Natural killer cell treated with Interleukin-12 subunit alpha and Interleukin-12 subunit beta and Interleukin-15 and Interleukin-18, amount 100 ng/mL, for 72 hours (primary cell): ENCODE measurements at places on chromosomes 5 and 9.
A peak's percentile ranks its signal among the peaks of the same experiment; 100 is the strongest.

GRCh38 chr9:84698323-84698722 is 28.8 kb downstream of the NTRK2 start:
- DNase-seq, result no peak

DNA sequence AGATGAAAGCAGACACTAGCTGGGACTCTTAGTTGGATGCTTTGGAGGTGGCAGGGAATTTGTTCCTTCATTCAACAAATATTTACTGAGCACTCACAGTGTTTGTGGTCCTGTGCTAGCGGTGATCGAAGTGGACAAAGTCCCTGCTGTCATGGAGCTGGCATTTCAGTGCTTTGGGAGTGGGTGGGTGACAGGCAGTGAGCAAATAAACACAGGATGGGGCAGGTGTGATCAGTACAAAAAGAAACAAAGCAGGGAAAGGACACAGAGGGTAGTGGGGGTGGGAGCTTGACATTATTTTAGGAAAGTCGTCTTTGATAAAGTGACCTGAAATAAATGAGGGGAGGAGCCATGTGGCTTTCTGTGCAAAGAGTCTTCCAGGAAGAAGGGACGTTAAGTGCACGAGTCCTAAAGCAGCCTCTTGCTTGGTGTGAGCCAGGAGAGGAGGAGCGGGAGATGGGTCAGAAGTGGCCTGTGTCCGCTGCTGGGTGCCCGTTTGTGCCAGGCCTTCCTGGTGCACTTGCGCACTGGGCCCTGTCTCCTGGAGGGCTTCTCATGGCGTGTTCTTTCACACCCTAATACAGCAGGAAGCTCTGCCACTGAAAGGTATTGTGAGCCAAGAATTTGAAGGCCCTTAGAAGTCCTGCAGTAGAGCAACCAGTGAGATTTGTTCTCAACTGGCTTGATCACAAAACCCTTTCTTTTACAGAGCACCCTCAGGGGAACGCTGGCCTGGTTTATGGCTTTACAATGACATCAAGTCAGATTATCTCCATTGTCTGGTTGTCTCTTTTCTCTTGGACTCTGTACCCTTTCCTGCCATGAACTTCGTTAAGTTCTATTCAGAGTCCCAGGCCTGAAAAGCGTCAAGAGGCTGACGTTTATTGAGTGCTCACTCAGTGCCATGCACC is 14.8 kb downstream of the NDST1 start:
- no peak for DNase-seq

DNA sequence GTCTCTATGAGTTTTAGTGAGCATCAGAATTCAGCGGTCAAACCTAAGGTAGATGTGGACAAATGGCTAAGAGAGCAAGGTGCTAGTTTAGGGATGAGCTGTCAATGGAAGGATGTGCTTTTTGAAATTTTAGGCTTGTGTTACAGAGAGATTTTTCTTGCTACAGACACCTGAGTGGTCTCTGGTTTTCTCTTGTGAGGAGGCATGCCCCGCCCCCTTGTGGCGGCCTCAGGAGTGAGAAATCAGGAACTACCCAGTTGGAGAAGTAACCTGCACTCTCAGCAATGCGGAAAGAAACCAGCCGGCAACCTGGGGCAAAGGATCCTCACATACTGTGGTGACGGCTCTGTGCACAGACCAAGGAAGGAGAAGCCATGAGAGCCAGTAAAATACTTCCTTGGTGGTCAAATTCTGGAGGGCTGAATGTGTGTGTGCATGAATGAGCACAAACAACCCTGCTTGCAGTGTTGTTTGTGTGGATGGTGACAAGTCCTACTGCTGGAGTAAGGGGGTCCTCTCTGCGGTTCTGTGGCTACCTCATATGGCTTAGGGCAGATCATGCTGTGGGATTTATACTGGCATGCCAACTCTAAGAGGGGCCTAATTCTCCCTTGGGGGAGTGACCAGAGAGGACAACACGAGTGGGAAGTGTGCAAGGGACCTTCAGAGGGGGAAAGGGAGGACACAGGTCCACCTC is 16.7 kb upstream of the HSD17B4 start:
- peak; percentile 67 for DNase-seq

- DNase-seq, result no peak
These were observed 479.4 kb upstream of the MPDZ start for GRCh38 chr9:13758936-13759335.

- DNase-seq, result no peak
These were observed 14.7 kb downstream of the UBAC1 start for GRCh38 chr9:135946392-135946994.

DNA sequence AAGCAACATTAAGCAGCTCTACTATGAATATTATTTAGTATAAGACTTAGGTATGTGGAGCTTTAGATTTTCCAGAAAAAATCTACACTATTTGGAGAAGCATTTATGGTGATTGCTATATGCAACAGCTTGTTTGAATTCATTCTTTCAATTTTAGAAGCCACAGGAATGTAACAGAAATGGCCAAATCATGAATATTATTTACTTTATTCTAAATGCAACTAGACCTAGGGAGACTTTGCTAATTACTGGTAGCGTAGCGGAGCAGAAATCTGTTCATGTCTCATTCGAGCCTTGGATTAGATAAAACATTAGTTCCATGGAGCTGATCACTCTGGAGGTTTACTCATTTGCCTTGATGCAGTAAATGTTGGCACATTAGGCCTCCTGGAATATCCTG is 290.2 kb downstream of the ZNF608 start:
- no peak for DNase-seq

DNA sequence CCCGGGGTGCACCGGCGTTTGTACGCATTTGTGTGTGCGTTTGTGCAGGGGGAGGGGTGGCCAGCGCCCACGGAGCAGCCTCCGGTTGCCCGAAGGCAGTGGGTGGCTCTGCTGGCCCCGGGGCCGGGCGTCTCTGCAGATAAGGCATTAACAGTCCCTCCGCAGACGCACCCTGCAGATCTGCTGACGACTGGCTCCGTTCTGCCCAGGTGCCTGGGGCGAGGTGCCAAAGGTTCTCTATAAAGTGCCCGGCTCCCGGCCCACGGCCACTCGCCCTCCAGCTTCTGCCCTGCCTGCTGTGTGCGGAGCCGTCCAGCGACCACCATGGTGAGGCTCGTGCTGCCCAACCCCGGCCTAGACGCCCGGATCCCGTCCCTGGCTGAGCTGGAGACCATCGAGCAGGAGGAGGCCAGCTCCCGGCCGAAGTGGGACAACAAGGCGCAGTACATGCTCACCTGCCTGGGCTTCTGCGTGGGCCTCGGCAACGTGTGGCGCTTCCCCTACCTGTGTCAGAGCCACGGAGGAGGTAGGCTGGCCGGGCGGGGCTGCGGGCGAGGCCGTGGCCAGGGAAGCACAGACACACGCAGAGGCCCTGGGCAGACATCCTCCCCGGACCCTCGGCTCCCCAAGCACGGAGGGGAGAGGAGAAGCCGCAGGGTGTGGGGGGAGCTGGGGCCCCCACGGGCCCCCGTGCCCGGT is at the start of gene SLC6A19:
SLC6A19 (plus strand) TSS at position 269 of the 699 bp plus-strand sequence; CDS start at position 325, 56 bp downstream.
- DNase-seq, result no peak

GRCh38 chr9:4997631-4998030 is 12.6 kb downstream of the JAK2 start:
- DNase-seq, result no peak

- no peak for DNase-seq
These were observed 58.7 kb upstream of the RGMB start for GRCh38 chr5:98714710-98715288.

GRCh38 chr5:173793648-173794548 is 94.3 kb upstream of the CPEB4 start:
- no peak for DNase-seq

DNA sequence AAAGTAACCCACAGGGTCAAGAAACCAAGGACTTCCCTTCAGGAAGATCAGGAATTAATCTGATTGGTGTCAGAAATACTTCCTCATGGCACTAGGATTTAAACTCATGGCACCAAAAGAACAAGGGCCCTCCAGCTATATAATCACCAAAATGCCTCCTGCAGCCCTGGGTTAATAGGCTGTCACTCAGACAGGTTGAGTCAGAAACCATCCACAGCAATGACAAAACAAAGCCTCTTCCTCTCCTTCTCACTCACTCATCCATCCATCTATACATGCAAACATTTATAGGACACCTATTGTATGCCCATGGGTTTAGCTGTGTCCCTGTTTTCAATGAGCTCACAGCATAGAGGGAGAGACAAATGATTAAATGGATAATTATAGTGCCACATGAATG is 62.5 kb upstream of the SPOCK1 start:
- DNase-seq, result no peak

DNA sequence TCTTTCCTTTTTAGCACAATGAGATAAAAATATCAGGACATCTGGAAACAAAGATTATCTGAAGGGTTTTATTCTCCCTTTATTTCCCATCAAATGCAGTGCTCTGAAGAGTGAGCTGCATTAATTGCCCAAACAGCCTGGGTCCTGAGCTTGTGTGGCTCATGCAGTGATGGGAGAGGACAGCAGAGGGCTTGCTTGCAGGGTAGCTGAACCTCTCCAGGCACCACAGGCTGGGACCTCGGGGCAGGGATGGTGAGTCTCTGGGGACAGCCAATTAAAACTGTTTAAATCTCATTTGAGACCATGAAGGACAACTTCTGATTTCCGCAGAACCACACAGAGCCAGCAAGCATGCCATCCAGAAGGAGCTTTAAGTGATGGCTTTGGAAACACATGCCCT is 71.2 kb downstream of the PLAC8L1 start:
- DNase-seq, result no peak

DNA sequence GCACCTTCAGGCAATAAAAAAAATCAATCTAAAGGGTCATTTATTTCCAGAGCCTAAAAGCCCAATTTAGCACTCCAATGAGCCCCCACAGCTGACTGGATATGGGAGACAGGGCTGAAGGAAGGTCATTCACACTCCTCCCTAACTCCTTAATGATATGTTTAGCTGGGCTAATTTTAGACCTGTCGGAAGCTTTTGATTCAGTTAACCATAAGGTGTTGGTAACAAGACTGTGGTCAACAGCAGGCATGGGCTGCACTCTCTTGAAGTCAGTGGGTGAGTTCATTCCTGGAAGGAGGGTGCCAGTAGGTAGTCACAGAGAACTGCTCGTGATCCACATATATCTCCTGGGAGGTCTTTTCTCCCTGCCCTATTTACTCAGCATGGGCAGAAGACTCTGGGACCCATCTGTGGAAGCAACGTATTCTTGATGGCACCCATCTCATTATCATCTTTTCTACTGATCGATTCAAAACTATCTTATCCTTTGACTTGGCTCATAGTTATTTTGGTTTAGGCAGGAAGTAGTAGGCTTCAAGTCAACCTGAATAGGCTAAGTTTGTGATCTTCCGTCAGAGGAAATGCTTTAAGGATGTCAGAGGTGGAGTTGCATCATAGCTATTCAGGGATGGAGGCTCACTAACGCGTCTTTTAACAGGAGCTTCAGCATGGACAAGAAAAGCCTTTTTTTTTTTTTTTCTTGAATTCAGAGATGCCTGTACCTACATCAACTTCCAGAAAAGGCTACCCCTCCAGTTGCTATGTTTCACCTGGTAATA is 367.7 kb upstream of the SLC30A5 start:
- no peak for DNase-seq

GRCh38 chr9:28653216-28653615 is 1079.9 kb upstream of the C9orf72 start:
- no peak for DNase-seq

- DNase-seq, result no peak
These were observed 128.0 kb upstream of the MSX2 start for GRCh38 chr5:174596429-174596828.

GRCh38 chr5:151775025-151775606 is 3.4 kb downstream of the G3BP1 start:
- no peak for DNase-seq

DNA sequence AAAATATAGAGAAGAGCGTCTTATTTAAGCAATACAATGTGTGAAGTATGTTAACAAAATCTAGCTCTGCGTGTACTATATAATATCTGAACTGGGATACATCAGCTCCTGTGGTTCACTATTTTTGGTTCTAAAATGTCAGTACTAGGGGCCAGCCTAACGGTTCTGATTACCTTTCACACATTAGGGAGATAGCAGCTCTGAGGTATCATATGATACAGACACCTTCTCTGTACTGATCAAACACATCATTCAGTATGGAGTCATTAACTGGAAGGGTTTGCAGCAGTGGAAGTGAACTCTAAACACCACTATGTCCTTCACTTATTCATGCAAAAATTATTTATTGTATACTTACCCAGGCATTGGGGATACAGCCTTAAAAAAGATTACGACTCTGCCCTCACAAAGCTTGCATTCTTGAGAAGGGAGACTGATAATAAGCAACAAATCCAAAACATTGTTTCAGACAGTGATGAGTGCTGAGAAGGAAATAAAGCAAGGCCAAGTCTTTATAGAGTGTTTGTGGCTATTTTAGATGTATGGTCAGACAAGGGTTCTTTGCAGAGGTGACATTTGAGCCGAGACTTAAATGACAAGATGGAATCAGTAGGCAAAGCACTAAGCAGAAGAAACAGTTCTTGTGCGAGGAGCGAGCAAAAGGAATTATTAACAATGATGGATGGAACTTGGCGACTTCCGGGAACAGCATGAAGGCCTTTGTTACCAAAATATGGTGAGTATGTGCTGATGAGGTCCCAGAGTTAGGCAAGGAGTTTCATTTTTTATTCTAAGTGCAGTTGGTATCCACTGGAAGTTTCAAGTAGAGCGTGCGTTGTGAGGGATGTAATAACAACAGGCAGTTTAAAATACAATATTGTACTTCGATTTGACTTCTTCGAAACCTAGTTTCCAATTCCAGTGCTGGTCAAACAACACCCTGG is 1.8 kb upstream of the LNPEP start:
- peak; percentile 68 for DNase-seq

DNA sequence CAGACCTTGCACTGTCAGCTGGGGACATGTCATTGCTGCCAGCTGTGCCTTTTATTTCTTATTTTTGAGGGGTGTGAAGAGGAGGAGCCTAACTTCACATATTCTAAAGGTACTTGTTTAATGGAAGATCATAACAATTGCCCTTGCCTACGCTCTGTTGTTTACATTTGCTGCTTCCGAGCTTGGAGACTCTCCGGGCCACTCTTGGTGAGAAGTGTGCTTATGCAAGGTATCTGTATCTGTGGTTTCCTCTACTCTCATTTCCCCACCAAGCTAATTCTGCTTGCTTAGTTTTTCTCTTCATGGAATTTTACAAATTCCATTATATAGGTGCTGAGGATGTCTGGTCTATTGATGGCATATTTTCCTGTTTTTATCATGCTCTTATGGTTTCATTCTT is 105.3 kb downstream of the RASGRF2 start:
- no peak for DNase-seq

- DNase-seq, result no peak
These were observed 1.3 kb downstream of the SLC12A7 start for GRCh38 chr5:1110307-1111240.

- DNase-seq, result peak; percentile 41
These were observed 12.8 kb upstream of the VAV2 start for GRCh38 chr9:134004881-134005280.

- DNase-seq, result no peak
These were observed 361.8 kb downstream of the CDH18 start for GRCh38 chr5:19626211-19626610.

DNA sequence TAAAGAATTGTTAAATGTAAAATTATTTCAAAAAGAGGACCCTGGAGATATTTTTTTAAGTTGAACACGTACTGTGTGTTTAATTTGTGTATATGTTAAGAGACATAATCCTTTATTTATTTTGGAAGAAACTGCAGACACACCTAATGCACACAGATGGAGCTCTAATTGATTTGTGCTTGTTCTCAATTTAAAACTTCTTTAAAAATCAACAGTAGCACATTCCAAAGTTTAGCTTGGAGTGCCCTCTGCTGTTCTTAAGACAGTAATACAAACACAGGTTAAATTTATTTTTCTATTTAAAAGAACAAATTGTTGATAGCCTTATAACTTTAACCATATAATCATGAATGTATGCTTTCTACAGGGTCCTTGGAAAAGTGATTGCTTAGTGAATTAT is 277.6 kb upstream of the ADAMTS16 start:
- DNase-seq, result no peak
